Sigmoid colon (tissue), 7 donors: ENCODE measurements at places on chromosomes 4 and X.

DNA sequence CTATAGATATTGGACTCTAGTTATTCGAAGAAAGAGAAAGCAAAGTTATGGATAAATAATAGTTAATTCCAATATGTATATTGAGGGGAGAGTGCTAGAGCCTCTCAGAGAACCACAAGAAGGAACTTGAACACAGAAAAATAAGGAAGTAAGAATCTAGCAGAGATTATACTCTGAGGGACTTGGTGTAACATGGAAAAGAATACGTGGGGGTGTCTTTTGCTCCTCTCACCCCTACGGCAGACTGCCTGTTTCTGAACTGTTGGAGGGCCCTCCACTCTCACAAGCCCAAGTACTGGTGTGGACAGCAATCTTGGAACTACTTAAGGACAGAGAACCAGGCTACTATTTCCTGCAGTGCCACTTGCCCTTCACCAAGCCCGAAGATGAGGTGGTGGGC, 1174.4 kb upstream of the PCDH10 start:
- no peak for DNase-seq

GRCh38 chrX:134626434-134626833, 31.8 kb downstream of the PLAC1 start:
- no peak for DNase-seq

DNA sequence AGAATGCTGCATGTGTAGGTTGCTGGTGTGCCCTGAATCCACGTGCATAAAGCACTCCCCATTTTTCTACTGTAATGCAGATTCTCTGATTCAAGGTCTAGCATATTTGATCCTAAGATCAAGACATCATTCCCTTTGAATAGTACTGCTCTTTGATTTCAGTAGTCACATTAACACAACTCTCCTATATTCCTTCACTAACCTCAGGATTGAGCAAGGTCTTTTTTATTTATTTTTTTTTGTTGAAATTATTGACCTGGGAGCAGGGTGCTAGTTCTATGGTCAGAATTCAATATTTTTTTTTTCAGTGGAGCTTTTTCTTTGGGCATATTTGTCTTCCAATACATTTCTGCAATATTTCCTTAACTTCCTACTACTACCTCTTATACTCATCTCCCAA, 245.7 kb downstream of the RBMX2 start:
- DNase-seq, result no peak

GRCh38 chr4:30844861-30845582, 124.9 kb downstream of the PCDH7 start:
- no peak for DNase-seq

DNA sequence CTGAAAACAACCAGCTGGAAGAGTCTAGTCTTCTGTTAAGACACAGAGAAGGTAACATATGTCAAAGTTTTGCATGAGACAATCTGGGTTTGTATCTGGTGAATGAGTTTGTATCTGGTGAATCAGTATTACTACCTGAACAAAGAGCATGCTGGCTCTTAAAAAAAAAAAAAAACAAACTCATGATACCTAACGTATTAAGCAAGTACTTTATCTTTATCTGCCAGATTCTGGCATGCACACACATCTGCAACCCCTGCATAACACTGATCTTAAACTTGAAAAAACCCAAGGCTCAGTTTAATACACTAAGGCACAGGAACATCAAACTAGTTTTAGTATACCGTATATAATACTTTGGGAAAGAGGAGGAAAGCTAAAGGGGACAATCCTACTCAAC, 5.8 kb downstream of the YTHDC1 start:
- no peak for DNase-seq

- no peak for DNase-seq
These were observed 505.5 kb downstream of the ANKRD50 start for GRCh38 chr4:124206779-124207605.

GRCh38 chrX:11449613-11450012, 156.4 kb downstream of the AMELX start:
- no peak for DNase-seq

- no peak for DNase-seq
These were observed 48.1 kb downstream of the LUZP4 start for GRCh38 chrX:115337491-115338144.

DNA sequence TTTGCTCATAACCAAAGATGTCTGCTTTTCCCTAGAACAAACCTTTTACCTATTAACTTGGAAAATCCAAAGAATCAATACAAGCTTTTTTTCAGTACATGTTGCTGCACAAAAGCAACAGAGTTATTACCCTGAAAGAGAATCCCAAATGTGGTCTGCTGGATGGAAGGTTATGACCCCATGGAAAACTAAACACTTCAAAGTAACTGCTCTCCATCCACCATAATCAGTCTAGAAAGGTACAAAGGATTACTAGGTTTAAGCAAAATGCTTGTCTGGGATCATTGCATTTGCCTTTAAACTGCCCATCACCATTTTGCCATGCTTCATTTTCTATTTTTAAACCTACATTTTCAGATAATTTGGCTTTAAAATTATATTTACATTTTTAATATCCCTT, 11.7 kb downstream of the MMRN1 start:
- DNase-seq, result no peak

GRCh38 chrX:42096265-42096920, 173.0 kb upstream of the CASK start:
- DNase-seq, result no peak

DNA sequence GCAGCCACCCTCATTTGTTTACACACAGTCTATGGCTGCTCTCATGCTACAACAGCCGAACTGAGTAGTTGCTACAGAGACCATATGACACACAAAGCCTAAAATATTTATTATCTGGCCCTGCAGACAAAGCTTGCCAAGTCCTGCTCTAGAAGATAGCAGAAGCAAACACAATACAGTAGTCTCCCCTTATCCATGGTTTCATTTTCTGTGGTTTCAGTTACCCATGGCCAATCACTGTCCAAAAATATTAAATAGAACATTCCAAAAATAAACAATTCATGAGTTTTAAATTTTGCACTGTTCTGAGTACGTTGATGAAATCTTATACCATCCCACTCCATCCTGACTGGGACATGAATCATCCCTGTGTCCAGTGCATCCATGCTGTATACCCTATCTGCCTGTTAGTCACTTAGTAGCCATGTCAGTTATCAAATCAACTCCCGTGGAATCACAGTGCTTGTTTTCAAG, 40.2 kb upstream of the ZNF81 start:
- DNase-seq, result no peak
